ENCODE measurements at places on chromosomes 12 and 14.
A peak's percentile ranks its signal among the peaks of the same experiment; 100 is the strongest.

DNA sequence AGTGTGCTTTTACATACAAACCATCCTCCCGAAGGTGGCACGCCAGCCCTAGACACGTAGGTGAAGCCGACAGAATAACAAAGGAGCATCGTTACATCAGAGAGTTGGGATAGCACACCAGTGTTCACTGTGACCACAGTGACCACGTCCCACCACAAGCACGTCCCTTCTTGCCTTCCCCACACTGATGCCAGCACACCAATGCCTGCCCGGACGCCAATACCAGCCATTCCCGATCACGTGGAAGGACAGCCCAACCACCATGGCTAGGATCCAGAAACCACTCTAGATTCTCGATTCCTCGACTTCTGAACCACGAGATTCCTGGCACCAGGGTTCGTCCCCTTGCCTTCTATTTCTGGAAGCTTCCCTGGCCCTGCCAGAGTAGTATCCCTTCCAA, 48.0 kb upstream of the GPR68 start:
- no peak for DNase-seq

GRCh38 chr12:26195250-26195640, at the start of gene SSPN:
TSS of gene SSPN (plus strand) at chr12:26195573. CDS start at chr12:26195673, 100 bp downstream.
- DNase-seq, result peak; percentile 68

- no peak for DNase-seq
Observed at GRCh38 chr14:50608302-50608851, 48.4 kb downstream of the ATL1 start.

DNA sequence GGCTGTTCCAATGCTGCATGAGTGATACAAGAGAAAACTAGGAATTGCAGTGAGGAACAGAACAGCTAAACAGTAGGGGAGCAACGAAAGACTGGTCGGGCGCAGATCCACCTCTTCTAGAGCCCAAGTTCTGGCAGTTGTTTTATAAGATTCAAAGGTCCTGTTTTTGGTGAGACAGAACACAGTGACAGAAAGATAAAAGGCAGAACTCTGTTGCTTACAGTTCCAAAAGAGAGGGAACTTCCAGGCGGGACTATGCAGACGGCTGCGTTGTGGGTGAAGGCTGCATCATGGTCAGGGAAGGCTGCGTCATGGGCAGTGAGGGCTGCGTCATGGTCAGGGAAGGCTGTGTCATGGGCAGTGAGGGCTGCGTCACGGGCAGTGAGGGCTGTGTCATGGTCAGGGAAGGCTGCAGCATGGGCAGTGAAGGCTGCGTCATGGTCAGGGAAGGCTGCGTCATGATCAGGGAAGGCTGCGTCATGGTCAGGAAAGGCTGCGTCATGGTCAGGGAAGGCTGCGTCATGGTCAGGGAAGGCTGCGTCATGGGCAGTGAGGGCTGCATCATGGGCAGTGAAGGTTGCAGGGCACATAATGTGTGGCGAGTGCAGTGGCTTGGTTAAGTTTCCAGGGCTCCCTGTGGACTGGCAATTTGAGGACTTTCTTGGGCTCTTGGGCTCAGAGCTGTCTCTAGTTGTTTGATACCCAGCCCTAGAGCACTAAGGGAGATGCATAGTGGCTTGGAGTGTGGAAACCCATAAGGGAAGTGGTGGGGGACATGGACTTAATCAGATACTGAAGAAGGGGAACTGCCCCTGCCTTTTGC, 619.9 kb downstream of the AACS start:
- no peak for DNase-seq

- DNase-seq, result no peak
Observed at GRCh38 chr12:94127239-94128131, 20.9 kb upstream of the PLXNC1 start.

- DNase-seq, result peak; percentile 44
Observed at GRCh38 chr12:124599074-124599999, 31.9 kb upstream of the NCOR2 start.

DNA sequence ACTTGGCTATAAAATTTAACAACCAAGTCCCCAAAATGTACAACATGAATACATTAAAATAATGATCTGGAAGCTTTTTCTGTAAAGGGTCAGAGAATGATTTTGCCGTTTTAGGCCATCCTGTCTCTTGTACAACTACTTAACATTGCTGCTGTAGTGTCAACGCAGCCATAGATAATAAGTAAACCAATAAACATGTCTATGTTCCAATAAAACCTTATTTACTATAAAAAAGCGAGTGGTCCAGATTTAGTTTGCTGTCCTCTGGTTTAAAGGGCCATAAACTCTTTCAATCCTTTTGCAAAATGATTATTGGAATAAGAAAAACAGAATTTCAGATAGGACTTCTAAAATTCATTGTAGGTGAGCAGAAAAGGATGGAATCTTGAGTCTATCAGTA, 29.2 kb downstream of the SBNO1 start:
- DNase-seq, result no peak

GRCh38 chr14:58106446-58106845, 45.6 kb downstream of the ARMH4 start:
- no peak for DNase-seq

- no peak for DNase-seq
Observed at GRCh38 chr12:81010641-81011040, 67.2 kb upstream of the ACSS3 start.

DNA sequence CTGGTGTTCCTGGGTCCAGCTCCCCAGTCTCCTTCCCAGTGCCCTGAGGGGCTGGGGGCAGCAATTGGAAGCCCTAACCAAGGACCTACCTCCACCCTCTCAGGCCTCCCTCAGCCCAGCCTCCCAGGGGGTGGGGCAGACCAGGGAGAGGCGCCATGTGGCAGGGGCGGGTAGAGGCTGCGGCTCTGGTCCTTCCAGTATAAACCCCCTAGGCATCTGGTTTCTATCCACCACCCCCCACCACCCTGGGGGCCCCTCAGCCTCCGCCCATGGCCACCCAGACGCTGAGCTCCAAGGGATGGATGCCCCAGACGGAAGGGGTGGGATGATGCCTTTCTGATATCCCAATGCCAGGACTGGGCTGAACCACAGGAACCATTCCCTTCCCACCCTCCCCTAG, 2.8 kb upstream of the SP7 start:
- no peak for DNase-seq

DNA sequence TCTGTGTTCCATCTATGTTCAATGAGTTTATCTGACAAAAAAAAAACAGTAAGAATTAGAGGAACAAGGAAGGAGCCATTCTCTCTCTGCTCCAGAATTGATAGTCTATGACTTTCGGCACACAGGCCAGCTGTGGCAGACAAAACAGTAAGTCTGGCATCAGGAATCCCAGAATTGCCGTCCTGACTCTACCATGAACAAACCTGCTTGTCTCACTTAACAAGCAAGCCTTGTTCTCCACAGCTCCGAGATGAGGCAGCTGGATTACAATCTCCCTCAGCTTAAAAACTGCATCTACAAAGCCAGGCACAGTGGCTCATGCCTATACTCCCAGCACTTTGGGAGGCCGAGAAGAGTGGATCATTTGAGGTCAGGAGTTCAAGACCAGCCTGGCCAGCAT, 153.6 kb upstream of the TMCC3 start:
- DNase-seq, result no peak

DNA sequence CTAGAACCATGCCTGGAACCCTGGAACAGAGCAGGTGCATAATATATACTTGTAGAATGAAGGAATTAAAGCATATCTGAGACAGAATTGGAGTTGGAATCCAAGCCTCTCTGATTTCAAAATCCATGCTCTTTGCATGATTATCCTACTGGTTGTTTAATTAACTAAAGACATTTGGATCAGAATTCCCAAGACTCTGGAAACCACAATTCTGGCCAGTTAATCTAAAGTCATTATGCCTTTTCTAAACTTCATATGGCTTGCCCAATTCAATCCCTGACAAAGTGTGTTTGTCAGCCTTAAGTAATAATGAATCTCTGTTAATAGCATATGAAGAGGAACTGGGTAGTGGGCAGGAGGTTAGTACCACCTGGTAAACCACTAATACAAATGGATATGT, 422.6 kb downstream of the ATP23 start:
- no peak for DNase-seq

DNA sequence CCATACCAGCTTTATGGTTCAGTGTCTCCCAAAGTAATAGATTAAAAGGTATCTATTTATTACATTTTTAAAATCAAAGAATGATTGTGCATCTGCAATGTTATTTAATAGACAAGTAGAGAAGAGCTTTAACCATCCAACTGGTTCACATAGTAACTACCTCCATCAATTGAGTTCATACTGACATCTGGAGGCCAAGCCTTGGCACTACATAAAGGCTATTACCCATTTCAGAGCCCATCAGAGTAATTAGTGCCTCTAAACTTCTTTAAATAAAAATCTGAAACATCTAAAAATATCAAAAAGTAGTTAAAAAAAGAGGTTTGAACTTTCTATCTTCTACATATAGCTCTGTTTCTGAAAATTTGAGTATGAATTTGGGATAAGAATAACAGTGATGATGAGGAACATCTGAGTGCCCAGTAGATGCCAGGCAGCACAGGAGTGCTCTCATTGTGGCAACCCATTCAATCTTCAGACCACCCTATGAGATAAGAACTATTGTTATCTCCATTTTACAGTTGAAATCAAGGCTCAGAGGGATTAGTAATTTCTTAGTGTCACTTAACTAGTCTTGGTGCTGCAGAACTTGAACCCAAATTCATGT, 132.9 kb upstream of the DAAM1 start:
- peak; percentile 20 for DNase-seq

DNA sequence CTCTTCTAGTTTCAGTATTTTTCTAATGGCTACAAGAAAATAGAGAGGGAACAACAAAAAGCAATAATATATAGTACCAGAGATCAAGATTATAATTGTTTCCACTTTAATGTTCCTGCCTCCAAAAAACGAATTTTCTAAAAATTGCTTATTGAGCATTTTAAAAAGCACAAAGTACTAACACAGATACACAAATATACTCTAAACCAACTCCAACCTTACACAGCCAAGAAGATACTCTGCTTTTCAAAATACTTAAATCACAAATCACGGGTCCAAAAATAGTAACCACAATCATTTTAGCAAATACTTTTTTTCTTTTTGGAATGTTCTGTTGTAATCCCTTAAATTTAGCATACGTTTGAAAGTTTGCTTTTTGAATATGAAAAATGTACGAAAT, 2.0 kb downstream of the YAF2 start:
- no peak for DNase-seq

Measured in Calu3 (cell line).